Motor neuron (in vitro differentiated cells): ENCODE measurements at places on chromosomes 1 and 21. TPM values are rescaled to one million over a fixed set of nuclear protein-coding genes. Genes with fewer than 3 reads are reported as not detected.

TTC22 gene
- total RNA-seq: 0.63 TPM in 1 of 2 replicates, not detected in the other

NFIA gene
- 9.1 and 10.9 TPM in 2 replicates for total RNA-seq

TRAF3IP3 gene
- 1.1 and 1.5 TPM in 2 replicates for total RNA-seq

C1orf226 gene
- total RNA-seq: 1.1 and 1.4 TPM in 2 replicates

S100A4 gene
- 17.3 and 49.8 TPM in 2 replicates for total RNA-seq

LCE1D gene
- total RNA-seq: not detected in 2 replicates

DIO1 gene
- 0.31 and 0.46 TPM in 2 replicates for total RNA-seq

ARHGEF2 gene
- total RNA-seq: 85.1 and 95.8 TPM in 2 replicates

GIPC2 gene
- total RNA-seq: 0.13 and 0.76 TPM in 2 replicates

AMY1B gene
- not detected in 2 replicates for total RNA-seq

RHCE gene
- total RNA-seq: 0.27 TPM in 1 of 2 replicates, not detected in the other

OPTC gene
- not detected in 2 replicates for total RNA-seq

TAL1 gene
- total RNA-seq: 7.6 and 10.5 TPM in 2 replicates

PRRX1 gene
- total RNA-seq: 0.56 and 1.0 TPM in 2 replicates

OVAAL gene
- total RNA-seq: 0.16 TPM in 1 of 2 replicates, not detected in the other

KCNE2 gene
- total RNA-seq: 0.32 and 0.67 TPM in 2 replicates

DCDC2B gene
- total RNA-seq: 3.7 and 4.1 TPM in 2 replicates

KCNH1 gene
- total RNA-seq: 4.8 and 6.4 TPM in 2 replicates

FCGR1A gene
- total RNA-seq: 3.2 and 7.2 TPM in 2 replicates

RBP7 gene
- total RNA-seq: not detected in 2 replicates

LINGO4 gene
- total RNA-seq: 0.81 TPM in 1 of 2 replicates, not detected in the other

NMNAT2 gene
- total RNA-seq: 57.8 and 62.8 TPM in 2 replicates

AKNAD1 gene
- total RNA-seq: 2.6 and 4.6 TPM in 2 replicates

PLXNA2 gene
- total RNA-seq: 38.8 and 42.0 TPM in 2 replicates

UMODL1 gene
- 0.14 and 0.21 TPM in 2 replicates for total RNA-seq

IGSF9 gene
- 7.9 and 9.2 TPM in 2 replicates for total RNA-seq

TNFSF18 gene
- total RNA-seq: 0.44 and 0.62 TPM in 2 replicates

NFASC gene
- 0.38 and 0.56 TPM in 2 replicates for total RNA-seq

PPFIA4 gene
- total RNA-seq: 24.3 and 34.3 TPM in 2 replicates

TDRD5 gene
- total RNA-seq: 0.17 TPM in 1 of 2 replicates, not detected in the other

E2F2 gene
- total RNA-seq: 0.38 and 0.69 TPM in 2 replicates

HSPA6 gene
- 117 and 155 TPM in 2 replicates for total RNA-seq

INKA2 gene
- 4.5 and 5.6 TPM in 2 replicates for total RNA-seq

C1orf185 gene
- total RNA-seq: not detected in 2 replicates

CD52 gene
- total RNA-seq: not detected in 2 replicates

LCE1A gene
- total RNA-seq: not detected in 2 replicates

MAGOH gene
- 72.2 and 78.0 TPM in 2 replicates for total RNA-seq

WNT3A gene
- not detected in 2 replicates for total RNA-seq

MAP3K6 gene
- 14.1 and 15.3 TPM in 2 replicates for total RNA-seq

TP53BP2 gene
- total RNA-seq: 13.0 and 13.1 TPM in 2 replicates

TMEM240 gene
- 8.7 and 14.0 TPM in 2 replicates for total RNA-seq

GJC2 gene
- total RNA-seq: 0.27 and 0.71 TPM in 2 replicates

TAS1R3 gene
- 0.65 and 0.88 TPM in 2 replicates for total RNA-seq

SLC19A2 gene
- total RNA-seq: 9.0 and 9.1 TPM in 2 replicates

TIE1 gene
- total RNA-seq: 0.63 and 3.0 TPM in 2 replicates

PGLYRP4 gene
- total RNA-seq: 0.16 TPM in 1 of 2 replicates, not detected in the other

RNU1-1 gene
- 7,906 and 12,868 TPM in 2 replicates for total RNA-seq

MAP3K7CL gene
- 0.29 TPM in 1 of 2 replicates, not detected in the other for total RNA-seq

TMEM82 gene
- not detected in 2 replicates for total RNA-seq
